ENCODE measurements at places on chromosomes 2 and 18.

DNA sequence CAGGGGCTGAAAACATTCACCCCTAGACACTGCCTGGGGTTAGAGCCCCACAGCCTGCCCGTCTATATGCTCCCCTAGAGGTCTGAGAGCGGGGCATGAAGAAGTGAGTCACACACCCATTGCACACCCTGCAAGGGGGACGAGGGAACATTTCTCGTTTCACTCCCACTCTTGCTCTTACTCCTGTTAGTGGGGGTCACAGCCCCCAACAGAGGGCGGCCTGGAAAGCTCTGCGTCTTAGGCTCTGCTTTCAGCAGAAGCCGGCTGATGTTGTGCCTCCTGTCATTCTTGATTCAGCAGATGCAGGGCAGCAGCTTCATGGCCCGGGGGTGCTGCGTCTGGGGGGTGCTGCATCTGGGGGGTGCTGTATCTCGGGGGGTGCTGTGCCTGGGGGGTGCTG lies 141.3 kb downstream of the ASB1 start:
- no peak for DNase-seq

- DNase-seq = no peak
Observed at GRCh38 chr2:25125189-25125588, 43.2 kb downstream of the POMC start.

GRCh38 chr2:204415406-204416181 lies 129.7 kb upstream of the PARD3B start:
- DNase-seq = no peak

- no peak for DNase-seq
Observed at GRCh38 chr2:150486539-150487484, 655 bp downstream of the RND3 start.

DNA sequence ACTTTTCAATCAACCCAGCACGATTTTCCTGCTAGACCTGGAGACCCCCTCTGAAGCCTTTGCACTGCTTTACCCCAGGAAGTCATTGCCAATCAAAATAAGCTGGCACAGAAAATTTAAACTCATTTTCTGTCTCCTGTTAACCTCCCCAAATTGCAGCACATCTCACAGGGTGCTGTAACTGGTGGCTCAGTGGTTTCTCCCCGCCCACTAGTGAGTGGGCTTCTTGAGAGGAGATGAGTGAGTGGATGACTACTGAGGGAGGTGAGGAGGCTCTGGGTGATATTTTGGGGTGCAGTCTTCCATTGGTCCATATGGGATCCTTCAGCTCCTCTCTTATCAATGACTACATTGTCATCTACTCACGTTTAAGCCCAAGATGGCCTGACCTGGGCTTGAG lies 239.8 kb upstream of the HS6ST1 start:
- DNase-seq = no peak

- no peak for DNase-seq
Observed at GRCh38 chr2:28470759-28471158, 25.1 kb upstream of the PLB1 start.

GRCh38 chr2:84940088-84940470 lies 30.9 kb upstream of the KCMF1 start:
- DNase-seq = no peak

GRCh38 chr2:173574324-173575112 lies 219.8 kb downstream of the CDCA7 start:
- DNase-seq = peak; percentile 18

DNA sequence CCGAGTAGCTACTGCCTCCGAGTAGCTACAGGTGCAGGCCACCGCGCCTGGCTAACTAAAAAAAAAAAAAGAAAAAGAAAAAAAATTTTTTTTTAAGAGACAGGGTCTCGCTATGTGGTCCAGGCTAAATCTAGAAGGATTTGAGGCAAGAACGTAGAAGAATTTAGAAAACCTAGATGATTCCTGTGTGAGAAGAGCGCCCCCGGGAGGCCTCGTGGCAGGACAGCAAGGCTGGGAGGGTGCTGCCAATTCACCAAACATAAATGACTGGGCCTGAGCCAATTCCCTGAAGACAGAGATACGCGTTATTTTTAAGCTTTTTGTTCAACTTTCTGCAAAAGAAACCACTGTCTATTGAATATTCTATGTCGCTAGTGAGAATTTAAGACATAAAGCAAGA lies 90.1 kb upstream of the TGFA start:
- DNase-seq = no peak

GRCh38 chr18:50057009-50057408 lies 137.9 kb downstream of the MYO5B start:
- DNase-seq = no peak

DNA sequence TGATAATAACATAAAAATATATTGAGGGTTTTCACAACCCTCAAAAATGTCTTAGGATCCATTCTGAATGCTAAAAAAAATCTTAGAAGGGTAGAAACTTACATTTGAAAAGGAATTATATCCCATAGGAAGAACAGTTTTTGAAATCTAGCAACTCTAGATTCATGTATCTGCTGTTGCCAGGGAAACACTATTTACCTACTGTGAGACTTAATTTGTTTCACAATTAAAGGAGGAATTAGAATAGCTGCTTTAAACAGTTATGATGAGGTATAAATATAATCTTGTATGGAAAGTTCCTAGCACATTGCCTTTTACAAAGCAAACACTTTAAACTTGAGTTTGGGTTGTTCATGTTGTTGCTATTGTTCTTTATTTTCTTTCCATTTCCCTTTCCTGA lies 988.2 kb downstream of the SUCLG1 start:
- DNase-seq = no peak

DNA sequence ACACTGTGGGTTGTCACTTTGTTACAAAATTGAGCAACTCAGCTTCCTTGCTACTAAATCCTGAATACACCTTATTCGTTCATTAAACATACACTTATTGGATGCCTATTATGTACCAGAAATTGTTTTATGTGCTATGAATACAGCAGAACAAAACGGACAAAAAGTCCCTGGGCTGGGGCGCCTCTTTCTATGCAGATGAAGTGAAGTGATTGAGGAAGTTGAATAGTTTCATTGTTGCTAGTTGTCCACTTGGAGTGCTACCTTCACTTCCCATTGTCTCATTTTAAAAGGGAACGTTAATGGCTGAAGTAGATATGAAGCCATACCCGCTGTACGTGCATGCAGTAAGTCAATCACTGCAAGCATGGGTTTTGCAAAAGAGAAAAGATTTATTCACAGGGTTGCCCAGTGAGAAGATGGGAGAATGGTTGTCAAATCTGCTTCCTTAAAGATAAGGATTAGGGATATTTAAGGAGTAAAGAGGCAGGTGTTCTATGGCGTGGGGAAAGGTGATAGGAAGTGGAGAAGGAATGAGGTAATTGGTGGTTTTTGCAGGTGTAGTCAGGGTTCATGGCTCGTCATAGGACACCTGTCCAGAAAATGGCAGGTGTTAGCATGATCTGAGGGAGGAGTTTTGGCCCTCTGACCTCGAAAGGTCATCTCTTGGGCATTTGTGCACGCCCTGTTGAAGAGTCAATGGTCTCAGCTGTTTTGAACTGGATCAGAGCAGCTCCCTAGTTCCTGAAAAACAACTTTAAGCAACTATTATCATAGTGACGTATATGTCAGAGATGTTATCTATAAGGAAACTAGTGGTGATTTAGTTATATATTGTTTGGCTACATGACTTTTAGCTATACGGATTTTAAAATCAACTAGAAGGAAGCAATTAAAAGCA lies 23.5 kb downstream of the TRPM8 start:
- no peak for DNase-seq

DNA sequence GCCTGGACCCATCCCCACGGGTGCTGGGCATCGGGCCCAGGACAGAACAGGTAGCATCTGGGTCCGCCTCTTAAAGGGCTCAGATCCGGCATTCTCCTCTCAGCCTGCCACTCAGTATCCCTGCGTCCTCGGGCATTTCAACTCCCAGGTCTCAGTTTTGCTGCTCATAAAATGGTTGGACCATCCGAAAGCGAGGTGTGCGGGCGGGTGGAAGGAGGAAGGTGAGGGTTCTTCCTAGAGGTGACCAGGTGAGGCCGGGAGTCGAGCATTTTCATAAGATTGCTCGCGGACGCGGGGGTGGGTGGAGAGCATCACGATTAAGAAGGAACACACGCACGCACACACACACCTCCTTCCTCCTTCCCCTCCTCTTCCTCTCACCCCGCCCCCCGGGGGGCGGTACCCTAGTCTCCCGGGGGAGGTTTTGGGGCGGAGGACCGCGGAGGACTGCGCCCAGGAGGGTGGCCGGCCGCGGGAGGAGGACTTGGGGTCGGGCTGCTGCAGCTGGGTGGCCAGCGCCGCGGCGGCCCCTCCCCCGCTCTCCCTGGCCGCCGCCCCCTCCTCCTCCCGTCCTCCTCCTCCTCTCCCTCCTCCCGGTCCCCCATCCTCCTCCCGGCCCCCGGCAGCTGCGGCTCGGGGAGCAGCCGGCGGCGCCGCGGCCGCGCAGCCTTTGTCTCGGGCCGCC lies 97.9 kb upstream of the GPR45 start:
- no peak for DNase-seq

DNA sequence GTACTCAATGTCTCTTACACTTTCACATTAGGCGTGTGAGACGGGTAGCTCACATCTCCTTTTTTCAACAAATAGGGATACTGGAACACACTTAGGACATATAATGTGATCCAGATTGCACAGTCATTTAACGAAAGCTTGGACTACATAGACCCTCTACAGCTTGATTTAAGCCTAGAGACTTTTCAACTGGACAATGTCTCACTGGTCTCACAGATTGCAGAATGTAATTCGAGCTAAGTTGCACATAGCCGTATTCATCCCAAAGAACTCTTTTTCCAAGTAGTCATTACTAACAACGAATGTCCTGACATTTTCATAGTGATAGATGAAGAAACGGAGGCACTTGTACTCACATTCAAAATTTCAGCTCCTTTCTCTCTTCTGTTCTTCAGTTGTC lies 612.1 kb downstream of the ZEB2 start:
- DNase-seq = no peak

GRCh38 chr2:19873014-19873413 lies 28.8 kb downstream of the TTC32 start:
- no peak for DNase-seq

DNA sequence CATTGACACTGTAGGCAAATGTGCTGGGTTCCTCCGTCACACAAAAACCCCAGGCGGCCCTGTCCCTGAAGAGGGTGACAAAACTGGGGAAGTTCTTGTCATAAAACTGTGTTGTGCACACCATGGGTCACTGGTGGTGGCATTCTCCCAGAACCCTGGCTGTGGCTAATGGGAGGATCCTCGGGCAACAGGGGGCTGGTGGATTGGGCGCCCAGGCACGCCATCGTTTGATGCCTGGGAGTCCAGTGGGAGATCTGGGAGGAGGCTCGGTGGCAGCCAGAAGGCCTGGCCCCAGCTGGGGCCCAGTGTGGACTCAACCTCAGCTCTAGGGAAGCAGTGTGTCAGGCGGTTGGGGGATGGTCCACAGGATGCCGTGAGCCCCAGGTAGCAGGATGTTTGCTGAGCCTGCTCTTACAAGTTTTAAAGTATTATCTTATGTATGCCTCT lies 140.7 kb downstream of the ACOXL start:
- no peak for DNase-seq

- no peak for DNase-seq
Observed at GRCh38 chr18:76578571-76579300, 83.7 kb upstream of the ZNF516 start.

GRCh38 chr2:9462313-9462712 lies 12.0 kb upstream of the IAH1 start:
- DNase-seq = no peak

- no peak for DNase-seq
Observed at GRCh38 chr2:239756790-239757760, 268.1 kb downstream of the NDUFA10 start.

DNA sequence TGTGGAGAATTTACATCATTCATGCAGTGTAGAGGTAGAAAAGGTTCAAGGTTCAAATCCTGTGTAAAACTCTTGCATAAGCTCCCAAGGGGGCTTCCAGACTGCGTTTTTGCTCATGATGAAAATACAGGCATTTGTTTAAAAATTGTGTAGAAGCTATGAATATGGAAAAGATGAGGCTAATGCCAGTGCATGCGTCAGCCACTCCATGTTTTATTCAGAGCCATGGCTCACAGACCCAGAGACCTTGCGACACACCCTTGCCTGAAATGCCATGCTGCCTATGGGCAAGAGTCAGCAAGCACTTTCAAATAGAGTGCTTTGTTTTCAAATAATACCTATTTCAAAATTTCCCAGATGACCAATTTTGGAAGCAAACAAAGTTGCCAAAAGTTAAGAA lies 262.3 kb downstream of the TRIB2 start:
- DNase-seq = no peak

DNA sequence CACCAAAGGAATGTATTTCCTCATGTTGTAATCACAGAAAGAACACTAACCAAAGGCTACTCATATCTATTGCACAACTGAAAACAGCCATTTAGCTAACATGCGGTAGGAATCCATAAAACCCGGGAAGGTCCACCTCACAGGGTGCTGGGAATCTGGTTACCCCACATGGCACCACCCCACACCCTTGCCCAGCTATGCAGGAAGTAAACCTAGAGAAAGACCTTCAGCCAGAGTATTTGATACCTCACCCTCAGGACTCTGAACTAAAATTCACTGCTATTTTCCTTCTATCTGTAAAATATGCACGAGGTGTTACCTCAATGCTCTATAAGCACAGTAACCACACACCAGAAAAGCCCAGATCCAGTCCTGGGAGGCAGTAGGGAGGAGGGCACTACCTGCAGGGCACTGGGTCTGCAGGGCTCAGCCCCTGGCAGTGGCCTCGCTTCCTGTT lies 45.8 kb downstream of the PTPN2 start:
- DNase-seq = peak; percentile 90

GRCh38 chr2:42223855-42224268 lies 54.7 kb downstream of the EML4 start:
- no peak for DNase-seq

DNA sequence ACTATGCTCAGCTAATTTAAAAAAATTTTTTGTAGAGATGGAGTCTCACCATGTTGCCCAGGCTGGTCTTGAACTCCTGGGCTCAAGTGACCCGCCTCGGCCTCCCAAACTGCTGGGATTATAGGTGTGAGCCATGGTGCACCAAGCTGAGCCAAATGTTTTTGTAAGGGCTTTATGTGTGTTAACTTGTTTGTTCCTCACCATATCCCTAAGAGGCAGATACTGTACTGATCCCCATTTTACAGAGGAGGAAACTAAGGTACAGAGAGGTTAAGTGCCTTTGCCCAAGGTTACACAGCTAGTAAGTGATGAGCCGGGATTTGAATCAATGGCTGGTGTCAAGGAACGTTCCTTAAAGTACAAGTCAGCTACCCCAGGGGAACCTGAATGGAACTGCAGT lies 85.3 kb upstream of the KLF7 start:
- DNase-seq = no peak

Data from skeletal muscle cell (primary cell).